ACHN (cell line): ENCODE measurements at places on chromosomes 5 and 9.

GRCh38 chr5:172493002-172493401, 38.7 kb upstream of the SH3PXD2B start:
- no peak for DNase-seq

GRCh38 chr9:77544546-77544945, 103.6 kb downstream of the GNA14 start:
- DNase-seq = no peak

- no peak for DNase-seq
These were observed 15.4 kb downstream of the AGXT2 start for GRCh38 chr5:35032356-35032755.

- DNase-seq = no peak
These were observed 52.6 kb upstream of the CXCL14 start for GRCh38 chr5:135631391-135631790.

DNA sequence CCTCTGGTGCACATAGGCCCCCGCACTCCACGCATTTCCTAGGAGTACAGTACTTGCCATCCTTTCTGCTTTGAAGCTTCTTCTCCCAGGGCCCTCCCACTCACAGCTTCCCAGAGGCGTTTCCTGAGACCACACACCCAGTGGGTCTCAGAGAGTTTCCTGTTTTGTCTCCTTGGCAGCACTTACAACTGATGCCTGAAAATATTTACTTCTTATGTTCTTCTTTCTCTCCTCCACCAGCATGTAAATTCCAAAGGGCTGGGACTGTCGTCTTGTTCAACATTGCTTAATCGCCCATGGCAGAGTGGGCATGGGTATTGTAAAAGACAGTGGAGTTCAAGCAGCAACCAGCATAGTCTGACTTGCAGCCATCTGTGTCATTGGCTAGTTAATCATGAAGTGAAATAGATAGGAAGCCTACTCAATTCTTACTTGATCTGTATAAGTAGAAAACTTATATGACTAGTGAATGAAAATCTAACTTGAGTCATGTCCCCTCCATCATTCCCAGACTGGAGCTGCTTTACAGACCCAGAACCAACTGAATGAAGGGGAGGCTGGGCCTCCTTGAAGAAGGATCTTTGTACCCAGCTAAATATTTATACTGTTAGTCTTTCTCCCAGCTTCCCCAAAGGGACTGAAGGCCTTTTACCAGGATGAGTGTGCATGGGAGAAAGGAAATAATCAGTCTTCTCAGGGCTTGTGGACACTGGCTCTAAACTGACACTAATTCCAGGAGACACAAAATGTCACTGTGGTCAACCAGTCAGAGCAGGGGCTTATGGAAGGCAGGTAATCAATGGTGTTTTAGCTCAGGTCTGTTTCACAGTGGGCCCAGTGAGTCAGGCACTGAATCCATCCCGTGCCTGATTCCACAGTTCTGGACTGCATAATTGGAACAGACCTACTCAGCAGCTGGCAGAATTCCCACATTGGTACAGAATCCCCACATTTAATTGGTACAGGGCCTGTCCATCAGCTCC, 116.4 kb downstream of the SV2C start:
- no peak for DNase-seq

- no peak for DNase-seq
These were observed 34.1 kb downstream of the PTCH1 start for GRCh38 chr9:95482621-95483020.

- no peak for DNase-seq
These were observed 274.1 kb downstream of the PLK2 start for GRCh38 chr5:58185801-58186200.

DNA sequence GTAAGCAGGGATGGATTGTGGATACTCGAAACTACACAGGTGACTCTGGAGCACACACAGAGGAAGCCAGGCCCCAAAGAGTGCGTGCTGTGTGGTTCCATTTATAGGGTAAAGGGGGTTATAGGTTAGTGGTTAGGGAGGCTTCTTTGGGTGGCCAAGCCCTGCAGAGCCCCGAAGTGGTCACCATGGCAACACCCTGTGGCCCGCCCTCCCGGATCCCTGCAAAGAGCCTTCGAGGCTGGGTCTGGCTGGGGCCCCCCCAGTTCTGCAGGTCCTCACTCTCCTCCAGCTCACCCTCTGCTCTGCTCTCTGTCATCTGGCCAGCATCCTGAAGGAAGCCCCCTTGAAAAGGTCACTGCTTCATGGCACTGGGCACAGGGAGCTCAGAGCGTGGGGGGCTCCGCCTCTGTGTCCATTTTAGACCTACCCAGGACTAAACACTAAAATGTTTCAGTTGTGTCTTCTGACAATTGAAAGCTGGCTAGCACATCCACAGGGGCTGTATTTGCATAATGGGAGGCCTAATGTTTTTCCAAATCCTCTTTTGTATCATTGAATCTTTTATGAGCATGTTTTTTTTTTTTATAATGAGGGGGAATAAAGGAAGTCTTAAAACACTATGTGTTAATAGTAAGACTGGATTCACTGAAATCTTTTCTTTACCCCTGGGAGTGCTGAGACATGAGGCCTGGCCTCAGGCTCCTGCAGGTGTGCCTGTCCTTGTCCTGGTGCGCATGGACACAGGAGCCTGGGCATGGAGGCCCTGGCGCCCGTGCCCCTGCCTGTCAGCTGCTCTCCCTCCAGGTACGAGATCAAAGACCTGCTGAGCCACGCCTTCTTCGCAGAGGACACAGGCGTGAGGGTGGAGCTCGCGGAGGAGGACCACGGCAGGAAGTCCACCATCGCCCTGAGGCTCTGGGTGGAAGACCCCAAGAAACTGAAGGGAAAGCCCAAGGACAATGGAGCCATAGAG, 55.3 kb downstream of the WNK2 start:
- DNase-seq = no peak

GRCh38 chr5:178542455-178542854, 47.7 kb downstream of the COL23A1 start:
- peak; percentile 75 for DNase-seq
